ENCODE measurements at places on chromosomes 6 and 20. TPM values are rescaled to one million over a fixed set of nuclear protein-coding genes. Genes with fewer than 3 reads are reported as not detected.
A peak's percentile ranks its signal among the peaks of the same experiment; 100 is the strongest.

SMPDL3A gene
- total RNA-seq: 22.7 TPM

JPH2 gene
- 2.2 TPM for total RNA-seq

GRCh38 chr6:73983367-73983766 is 287.4 kb downstream of the CD109 start:
- no peak for DNase-seq

ABHD12 gene
- 35.1 TPM for total RNA-seq

- peak; percentile 68 for DNase-seq
Measured at GRCh38 chr6:125201961-125202729, 48.6 kb downstream of the TPD52L1 start.

DNA sequence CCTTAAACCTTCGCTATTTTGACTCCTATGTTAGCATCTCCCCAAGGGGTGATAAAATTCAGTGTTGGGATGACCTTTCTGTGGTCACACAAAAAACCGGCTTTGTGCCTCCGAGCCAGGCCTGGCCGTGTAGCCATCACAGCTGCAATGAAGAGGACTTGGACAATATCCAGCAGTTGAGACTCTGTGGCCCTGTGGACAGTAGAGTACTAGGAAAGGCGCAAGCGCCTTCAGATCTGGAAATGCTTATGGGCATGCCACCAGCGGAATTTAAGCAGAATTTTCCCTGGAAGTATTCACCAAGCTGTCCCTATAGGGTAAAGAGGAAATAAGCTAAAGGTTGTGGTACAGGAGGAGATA is 63.3 kb upstream of the SLC2A12 start:
- DNase-seq: no peak

SLC22A3 gene
- total RNA-seq: 18.9 TPM

FUT9 gene
- not detected for total RNA-seq

VWA7 gene
- 0.29 TPM for total RNA-seq

- no peak for DNase-seq
Measured at GRCh38 chr20:49207076-49207475, 12.1 kb upstream of the DDX27 start.

DNA sequence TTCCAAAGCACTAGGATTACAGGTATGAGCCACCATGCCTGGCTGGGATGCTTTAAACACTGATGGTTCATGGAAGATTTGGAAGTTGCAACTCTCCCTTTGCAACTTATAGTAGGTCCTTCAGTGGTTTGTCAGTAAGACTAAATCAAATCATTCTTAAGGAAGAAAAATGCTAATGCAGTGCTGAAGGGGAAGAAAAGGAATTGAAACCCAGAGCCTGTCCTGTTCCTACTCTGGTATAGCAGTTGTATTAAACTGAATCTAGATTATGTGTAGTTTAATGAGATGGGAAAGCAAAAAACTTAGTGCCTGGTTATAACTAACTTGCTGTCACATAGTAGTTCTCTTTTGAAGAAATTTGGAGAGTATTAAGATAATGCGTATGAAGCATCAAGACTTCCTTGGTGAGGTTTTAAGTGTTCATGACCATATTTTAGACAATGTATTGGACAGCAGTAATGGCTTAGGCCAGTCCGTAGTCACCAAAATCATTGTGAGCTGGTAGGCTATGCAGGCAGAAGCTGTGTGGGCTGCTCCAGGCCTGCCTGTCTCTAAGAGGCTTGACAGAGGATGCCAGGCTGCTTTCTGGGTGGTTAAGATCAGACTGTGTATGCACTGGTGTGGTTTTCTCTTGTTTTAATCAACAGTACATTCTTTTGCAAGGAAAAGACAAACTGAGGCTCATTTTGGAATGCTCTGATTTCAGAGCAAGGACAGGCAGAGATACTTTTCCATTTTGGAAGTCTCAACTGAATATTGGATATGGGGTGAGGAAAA is 14.0 kb downstream of the PAQR8 start:
- no peak for DNase-seq

- DNase-seq: no peak
Measured at GRCh38 chr20:52470561-52470960, 279.0 kb upstream of the ZFP64 start.

DNA sequence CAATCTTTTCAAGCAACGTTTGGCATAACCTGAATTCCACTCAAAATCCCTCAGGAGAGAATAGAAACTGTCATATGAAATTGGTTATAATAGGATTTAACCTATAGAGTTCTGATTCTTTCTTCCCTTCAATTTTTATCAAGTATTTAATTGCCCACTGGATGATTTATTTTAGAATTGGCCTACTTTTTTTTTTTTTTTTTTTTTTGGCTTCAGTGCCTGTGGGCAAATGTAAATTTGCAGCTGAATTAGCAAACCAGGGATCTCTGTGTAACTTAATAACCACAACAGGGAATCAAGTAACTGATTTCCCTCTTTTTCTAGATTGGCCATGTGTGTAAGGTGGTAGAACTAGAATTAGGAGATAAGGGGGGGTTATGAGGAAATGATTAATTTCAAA is 157.0 kb downstream of the SOX4 start:
- no peak for DNase-seq

COL11A2 gene
- total RNA-seq: 1.8 TPM

GRCh38 chr6:157679605-157680580 is 143.2 kb upstream of the SNX9 start:
- DNase-seq: no peak

GRCh38 chr20:16501301-16501700 is 71.9 kb downstream of the KIF16B start:
- DNase-seq: no peak

GRCh38 chr6:16903470-16903869 is 142.2 kb upstream of the ATXN1 start:
- peak; percentile 59 for DNase-seq

VGLL2 gene
- not detected for total RNA-seq

RAB32 gene
- 115 TPM for total RNA-seq

DNA sequence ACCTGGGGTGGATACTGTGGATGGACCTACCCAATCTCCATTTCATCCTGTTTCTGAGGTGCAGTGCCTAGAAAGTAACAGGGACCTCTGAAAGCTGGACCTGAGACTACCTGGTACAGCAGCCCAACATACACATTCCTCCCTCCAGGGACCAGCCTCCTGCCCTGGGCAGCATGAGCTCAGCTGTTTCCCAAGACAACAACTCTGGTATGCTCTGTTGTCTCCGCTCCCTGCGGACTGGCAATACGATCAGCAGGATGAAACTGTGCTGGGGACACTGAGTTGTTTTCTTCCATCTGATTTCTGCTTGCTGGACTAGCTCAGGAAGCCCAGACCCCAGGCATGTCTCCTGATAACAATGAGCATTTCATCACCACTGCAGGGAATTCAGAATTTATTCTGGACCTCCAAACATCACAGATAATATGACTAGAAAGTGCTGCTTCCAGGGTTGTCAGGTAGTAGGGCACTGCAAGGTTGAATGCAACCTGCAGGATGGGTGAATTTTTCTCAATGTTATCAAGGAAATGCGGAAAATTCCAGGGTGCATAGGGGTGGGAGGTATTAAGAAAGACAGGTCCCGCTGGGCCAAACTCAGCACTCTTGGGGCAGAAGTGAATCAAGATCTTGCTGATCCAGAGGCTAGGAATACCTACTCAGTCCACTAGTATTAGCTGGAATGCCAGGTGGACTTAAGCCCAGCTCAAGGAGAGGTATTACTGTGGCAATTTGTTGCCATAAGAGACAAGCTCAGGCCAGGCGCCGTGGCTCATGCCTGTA is 38.9 kb upstream of the SLC4A11 start:
- DNase-seq: no peak

DNA sequence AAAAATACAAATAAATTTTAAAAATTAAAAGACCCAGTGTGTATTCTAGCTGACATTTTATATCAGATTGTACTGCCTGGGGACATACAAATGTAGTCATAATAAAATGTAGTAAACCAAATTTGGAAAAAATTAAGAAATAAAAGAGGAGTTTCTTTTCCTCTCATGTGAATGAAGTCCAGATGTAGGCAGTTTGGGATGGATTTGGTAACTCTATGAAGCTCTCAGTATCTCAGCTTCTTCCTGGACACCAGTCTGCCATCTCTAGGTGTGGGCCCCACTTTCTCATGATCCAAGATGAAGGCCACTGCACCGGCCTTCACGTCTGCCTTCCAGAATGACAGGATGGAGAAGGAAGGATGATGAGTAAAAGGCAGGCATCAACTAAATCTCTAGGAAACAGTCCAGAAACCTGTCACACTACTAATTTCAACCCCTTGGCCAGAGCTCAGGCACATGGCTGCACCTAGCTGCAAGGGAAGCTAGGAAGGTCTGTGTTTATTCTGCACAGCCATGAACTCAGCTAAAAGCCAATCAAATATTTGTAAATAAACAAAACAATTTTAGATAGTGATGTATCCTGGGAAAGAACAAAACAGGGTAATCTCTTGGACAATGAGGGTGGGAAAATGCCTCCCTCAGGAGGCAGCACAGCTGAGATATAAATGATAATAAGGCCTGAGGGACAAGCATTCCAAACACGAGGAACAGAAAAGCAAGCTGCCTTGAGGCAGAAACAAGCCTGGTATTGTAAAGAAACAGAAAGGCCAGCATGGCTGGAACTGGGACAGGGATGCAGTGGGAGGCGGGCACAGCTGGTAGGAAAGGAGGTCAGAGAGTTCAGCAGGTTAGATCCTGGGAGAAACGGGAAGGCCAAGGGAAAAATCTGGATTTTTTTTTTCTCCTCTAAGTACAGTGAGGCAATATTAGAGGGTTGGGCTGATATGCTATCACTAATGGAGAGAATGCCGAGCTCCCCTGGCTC is 88.5 kb upstream of the PTPN1 start:
- DNase-seq: peak; percentile 21

- no peak for DNase-seq
Measured at GRCh38 chr20:59305908-59306655, 5.7 kb downstream of the EDN3 start.

- peak; percentile 9 for DNase-seq
Measured at GRCh38 chr6:133594652-133595110, 294.2 kb upstream of the TCF21 start.

- DNase-seq: peak; percentile 53
Measured at GRCh38 chr6:106608080-106608668, 21.1 kb downstream of the RTN4IP1 start.

COL19A1 gene
- not detected for total RNA-seq

MATN4 gene
- total RNA-seq: not detected

RAE1 gene
- total RNA-seq: 22.7 TPM

- DNase-seq: no peak
Measured at GRCh38 chr20:33076662-33077372, 2.6 kb upstream of the BPIFB4 start.

DNA sequence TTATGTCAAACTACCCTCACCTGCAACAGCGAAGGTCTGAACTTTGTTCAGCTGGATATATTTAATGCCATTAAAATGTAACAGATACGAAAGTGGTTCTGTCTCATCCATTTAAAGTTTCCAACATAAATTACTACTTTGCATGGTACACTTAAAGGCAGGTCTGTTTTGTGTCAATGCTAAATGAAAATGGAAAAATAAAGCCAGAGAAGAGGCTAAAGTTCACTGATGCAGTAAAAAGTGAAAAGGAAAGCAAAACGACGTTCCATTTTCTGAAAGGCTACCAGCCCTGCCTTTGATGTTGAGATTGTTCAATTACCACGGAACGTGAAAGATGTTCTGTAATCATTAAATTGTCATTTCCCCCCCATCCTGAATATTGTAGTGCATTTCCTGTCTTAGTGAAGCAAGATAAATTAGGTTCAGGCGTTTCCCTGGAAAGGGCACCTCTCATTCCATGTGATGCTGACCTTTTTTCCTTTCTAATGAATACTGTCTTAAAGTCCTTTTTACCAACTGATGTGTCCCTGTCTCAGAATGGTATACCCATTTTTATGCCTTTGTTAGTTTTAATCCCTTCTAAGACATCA is 334.7 kb upstream of the JAG1 start:
- no peak for DNase-seq

APCDD1L gene
- 16.5 TPM for total RNA-seq

Measured in osteoblast (primary cell).